GM12865 (cell line): ENCODE measurements at places on chromosomes 11 and 22.

DNA sequence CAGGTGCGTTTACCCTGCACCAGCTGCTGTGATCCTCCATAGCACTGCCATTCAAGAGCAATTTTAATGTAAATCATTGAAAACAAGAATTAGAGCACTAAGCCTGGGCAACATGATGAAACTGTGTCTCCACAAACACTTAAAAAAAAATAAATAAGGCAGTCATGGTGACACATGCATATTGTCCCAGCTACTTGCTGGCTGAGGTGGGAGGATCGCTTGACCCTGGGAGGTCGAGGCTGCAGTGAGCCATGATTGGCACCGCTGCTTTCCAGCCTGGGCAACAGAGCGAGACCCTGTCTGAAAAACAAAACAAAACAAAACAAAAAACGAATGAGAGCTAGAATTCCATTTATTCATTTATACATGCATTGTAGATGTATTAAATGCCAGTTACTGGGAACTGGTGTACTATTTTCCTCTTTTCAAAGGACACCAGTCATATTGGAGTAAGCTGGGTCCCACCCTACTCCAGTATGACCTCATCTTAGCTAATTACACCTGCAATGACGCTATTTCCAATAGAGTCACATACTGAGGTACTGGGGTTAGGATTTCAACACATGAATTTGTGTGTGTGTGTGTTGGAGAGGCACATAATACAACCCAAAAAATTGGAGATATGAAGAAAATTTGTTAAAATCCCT, 101.9 kb downstream of the MICAL2 start:
- DNase-seq, result no peak

DNA sequence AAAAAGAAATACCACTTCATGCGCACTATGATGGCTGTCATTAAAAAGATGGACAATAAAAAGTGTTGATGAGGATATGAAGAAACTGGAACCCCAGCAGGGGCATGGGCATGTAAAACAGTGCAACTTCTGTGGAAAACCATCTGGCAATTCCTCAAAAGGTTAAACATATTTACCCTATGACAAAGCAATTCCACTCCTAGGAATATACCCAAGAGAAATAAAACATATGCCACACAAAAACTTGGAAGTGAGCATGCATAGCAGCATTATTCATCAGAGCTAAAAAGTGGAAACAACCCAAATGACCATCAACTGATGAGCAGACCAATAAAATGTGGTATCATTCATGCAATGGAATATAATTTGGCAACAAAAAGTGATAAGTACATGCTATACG, 50.1 kb downstream of the LRRC32 start:
- no peak for DNase-seq

- DNase-seq, result peak; percentile 7
These were observed 40.3 kb upstream of the OR5D13 start for GRCh38 chr11:55732936-55733335.

GRCh38 chr11:121551463-121551862, 98.7 kb upstream of the SORL1-AS1 start:
- DNase-seq, result no peak

DNA sequence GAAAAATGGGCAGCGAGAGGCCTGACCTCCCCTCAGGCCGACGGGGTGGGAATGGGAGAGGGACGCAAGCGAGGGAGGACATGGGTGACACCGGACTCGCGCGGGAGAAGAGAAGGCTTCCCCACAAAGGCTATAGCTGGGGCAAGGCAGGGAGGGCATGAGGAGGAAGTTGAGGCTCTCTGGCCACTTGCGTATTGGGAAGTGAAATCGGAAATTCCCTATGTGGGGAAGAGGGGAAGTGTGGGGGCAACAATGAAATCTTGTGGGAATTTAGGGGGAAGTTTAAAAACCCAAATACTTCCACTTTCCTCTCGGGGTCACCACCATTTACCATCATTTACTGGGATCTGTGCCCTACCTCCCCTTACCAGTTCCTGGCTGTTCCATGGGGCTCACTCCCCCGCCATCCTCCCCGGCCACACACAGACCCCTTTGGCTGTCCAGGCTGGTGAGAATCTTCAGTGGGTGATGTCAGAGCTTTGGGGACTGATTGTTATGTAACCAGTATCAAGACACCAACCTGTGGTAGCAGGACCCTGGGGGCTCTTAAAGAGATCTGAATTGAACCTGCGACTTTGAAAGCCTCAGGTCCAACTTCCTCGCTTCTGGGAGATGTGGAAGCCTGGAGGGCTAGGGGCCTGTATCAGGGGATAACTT, 951 bp upstream of the EHD1 start:
- DNase-seq, result peak; percentile 48

- no peak for DNase-seq
These were observed 431 bp downstream of the SLC37A2 start for GRCh38 chr11:125063429-125064043.
